ENCODE measurements at places on chromosomes 2 and 18.
A peak's percentile ranks its signal among the peaks of the same experiment; 100 is the strongest.

GRCh38 chr18:77065221-77065981 lies 67.2 kb downstream of the MBP start:
- H3K27ac ChIP-seq, result peak overlapping the region; percentile 79
- H3K36me3 ChIP-seq, result no peaks in the 10 kb centered on the region
- no peak for DNase-seq
- H3K4me1 ChIP-seq, result peaks cover 48% of the 10 kb centered on the region

DNA sequence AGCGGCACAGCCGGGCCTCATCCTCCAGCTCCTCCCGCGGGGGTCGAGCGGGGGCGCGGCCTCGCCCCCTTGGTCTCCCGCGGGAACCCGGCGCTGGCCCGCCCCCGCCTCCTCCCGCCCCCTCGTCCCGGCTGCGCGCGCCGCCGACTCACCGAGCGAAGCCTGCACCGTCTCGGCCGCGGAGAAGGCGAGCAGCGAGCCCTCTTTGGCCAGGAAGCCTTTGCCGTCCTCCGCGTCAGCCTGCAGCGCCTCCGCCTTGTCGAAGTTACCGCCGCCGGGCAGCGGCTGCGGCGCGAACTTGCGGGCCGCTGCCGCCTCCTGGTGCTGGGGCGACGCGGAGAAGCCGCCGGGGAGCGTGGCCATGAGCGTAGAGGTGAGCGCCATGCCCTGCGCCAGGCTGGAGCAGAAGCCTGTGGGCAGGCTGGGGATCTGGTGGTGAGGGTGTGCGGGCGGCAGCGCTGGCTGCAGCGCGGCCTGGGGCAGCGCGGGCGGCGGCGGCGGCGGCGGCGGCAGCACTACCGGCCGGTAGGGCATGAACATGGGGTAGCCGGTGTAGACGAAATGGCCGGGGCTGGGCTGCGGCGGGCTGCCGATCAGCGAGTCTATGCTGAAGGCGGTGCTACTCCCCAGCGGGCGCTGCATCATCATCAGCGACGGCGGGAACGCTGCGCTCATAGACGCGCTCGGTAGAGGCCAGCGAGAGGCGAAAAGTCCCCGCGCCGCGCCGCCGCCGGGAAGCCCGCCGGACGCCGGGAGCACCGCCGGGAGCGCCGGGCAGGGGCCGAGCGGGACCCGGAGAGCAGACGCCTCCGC lies 683 bp downstream of the GBX2 start:
- H3K4me1 ChIP-seq, result no peaks in the 10 kb centered on the region
- H3K4me3 ChIP-seq, result peak overlapping the region; percentile 23
- H3K27me3 ChIP-seq, result peaks cover 94% of the 10 kb centered on the region
- no peaks in the 10 kb centered on the region for H3K36me3 ChIP-seq
- no peak for DNase-seq

- no peaks in the 10 kb centered on the region for H3K4me1 ChIP-seq
- no peak overlapping the region for H3K27ac ChIP-seq
- no peaks in the 10 kb centered on the region for H3K27me3 ChIP-seq
- DNase-seq, result no peak
- H3K4me3 ChIP-seq, result no peak overlapping the region
Measured at GRCh38 chr2:234181121-234181520, 130.6 kb downstream of the SPP2 start.

DNA sequence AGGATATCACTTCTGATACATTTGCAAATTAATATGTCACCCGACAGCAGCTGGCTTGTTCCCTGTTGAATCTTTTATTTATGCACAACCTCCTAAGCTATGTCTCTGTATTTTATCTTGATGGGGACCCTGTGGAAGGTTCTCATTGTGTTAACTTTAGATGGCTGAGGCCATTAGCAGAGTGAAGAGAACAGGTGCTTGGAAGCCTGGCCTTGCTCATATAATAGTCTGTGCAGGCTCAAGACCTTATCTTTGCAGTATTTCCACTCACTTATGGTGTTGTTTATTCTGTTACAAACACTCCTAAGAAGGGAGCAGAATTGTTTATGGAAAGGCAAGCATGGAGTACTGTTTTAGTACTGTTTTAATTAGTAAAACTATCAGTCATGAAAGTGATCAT lies 107.6 kb downstream of the SETBP1 start:
- H3K27me3 ChIP-seq, result no peaks in the 10 kb centered on the region
- H3K4me3 ChIP-seq, result no peak overlapping the region
- H3K4me1 ChIP-seq, result no peaks in the 10 kb centered on the region
- H3K27ac ChIP-seq, result no peak overlapping the region

DNA sequence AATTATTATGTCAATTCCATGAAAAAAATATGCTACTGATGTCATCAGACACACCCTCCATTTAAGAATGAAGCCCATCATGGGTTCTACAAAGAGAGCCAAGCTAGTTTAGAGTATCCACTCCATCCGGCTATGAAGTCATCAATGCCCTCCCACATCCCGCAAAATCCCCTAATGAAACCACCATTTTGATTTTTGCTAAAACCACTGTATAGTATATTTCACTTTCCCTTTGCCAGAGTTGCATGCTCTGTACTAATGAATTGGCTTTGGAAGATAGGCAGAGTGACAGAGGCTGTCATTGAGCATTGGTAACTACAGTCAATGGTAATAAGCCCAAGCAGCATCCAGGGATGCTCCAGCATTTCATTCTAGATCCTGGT lies 118.6 kb downstream of the ANKRD44 start:
- H3K36me3 ChIP-seq, result no peaks in the 10 kb centered on the region
- no peak overlapping the region for H3K27ac ChIP-seq
- H3K27me3 ChIP-seq, result no peaks in the 10 kb centered on the region

GRCh38 chr2:176554101-176555048 lies 285.1 kb downstream of the MTX2 start:
- DNase-seq, result peak; percentile 12
- peaks cover 24% of the 10 kb centered on the region for H3K4me1 ChIP-seq
- H3K36me3 ChIP-seq, result no peaks in the 10 kb centered on the region
- H3K4me3 ChIP-seq, result peak overlapping the region; percentile 38
- H3K27ac ChIP-seq, result peak overlapping the region; percentile 61

DNA sequence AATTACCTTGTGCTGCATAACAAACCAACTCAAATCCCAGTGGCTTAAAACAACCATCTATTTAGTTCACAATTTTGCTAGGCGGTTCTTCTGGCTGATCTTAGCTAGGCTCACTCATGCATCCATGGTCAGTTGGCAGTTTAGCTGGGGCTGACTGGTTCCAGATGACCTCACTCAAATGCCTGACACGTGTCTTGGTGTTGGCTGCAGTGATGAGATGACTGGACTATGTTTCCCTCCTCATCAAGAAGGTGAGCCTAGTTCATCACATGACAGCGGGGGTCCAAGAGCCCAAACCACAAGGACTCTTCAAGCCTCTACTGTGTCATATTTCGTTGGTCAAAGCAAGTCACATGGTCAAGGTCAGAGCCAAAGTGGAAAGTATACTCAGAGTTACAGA lies 42.7 kb upstream of the ACTR3 start:
- no peak for DNase-seq
- no peaks in the 10 kb centered on the region for H3K4me1 ChIP-seq
- no peaks in the 10 kb centered on the region for H3K27me3 ChIP-seq
- no peaks in the 10 kb centered on the region for H3K36me3 ChIP-seq
- H3K4me3 ChIP-seq, result no peak overlapping the region
- H3K27ac ChIP-seq, result no peak overlapping the region

GRCh38 chr2:161374446-161374845 lies 41.7 kb upstream of the TBR1 start:
- DNase-seq, result no peak
- H3K36me3 ChIP-seq, result peaks cover 15% of the 10 kb centered on the region
- no peaks in the 10 kb centered on the region for H3K27me3 ChIP-seq
- H3K27ac ChIP-seq, result no peak overlapping the region
- no peak overlapping the region for H3K4me3 ChIP-seq
